Thoracic aorta (tissue), 2 donors: ENCODE measurements at places on chromosomes 5 and 9.

DNA sequence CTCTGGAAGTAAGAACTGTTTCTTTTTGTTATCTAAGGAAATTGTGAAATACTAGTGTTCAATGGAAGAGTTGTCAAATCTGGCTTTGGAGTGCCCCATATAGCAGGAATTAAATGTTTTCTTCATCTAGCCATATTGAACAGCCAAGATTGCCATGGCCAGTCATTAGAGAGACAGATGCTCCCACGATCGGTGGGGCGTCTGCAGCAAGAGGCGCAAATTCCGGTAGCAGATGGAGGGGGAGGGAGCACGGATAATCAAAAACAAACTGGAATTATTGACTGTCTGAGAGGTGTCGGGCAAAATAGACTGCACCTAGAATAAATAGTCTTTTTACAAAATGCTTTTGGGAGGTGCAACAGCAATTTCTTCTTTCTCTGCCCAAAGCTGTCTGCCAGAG is 139.1 kb upstream of the FSTL4 start:
- H3K36me3 ChIP-seq = no peaks in the 10 kb centered on the region
- H3K4me1 ChIP-seq = no peaks in the 10 kb centered on the region
- H3K27me3 ChIP-seq = no peaks in the 10 kb centered on the region
- no peak overlapping the region for H3K27ac ChIP-seq
- no peak for DNase-seq

- DNase-seq = no peak
- H3K4me1 ChIP-seq = peaks cover 10% of the 10 kb centered on the region
- no peak overlapping the region for H3K4me3 ChIP-seq
Measured at GRCh38 chr5:68037546-68037945, 178.0 kb upstream of the PIK3R1 start.

- H3K4me1 ChIP-seq = no peaks in the 10 kb centered on the region
- no peaks in the 10 kb centered on the region for H3K36me3 ChIP-seq
- H3K27me3 ChIP-seq = no peaks in the 10 kb centered on the region
- H3K27ac ChIP-seq = no peak overlapping the region
- no peak for DNase-seq
Measured at GRCh38 chr9:12954441-12954840, 179.6 kb downstream of the LURAP1L start.

- no peak for DNase-seq
- no peak overlapping the region for H3K4me3 ChIP-seq
- no peak overlapping the region for H3K27ac ChIP-seq
- no peaks in the 10 kb centered on the region for H3K27me3 ChIP-seq
Measured at GRCh38 chr5:113526421-113526820, 12.9 kb downstream of the YTHDC2 start.

- no peaks in the 10 kb centered on the region for H3K36me3 ChIP-seq
- DNase-seq = no peak
- H3K4me1 ChIP-seq = no peaks in the 10 kb centered on the region
- H3K27ac ChIP-seq = no peak overlapping the region
Measured at GRCh38 chr5:74042959-74043358, 417.0 kb downstream of the ARHGEF28 start.

DNA sequence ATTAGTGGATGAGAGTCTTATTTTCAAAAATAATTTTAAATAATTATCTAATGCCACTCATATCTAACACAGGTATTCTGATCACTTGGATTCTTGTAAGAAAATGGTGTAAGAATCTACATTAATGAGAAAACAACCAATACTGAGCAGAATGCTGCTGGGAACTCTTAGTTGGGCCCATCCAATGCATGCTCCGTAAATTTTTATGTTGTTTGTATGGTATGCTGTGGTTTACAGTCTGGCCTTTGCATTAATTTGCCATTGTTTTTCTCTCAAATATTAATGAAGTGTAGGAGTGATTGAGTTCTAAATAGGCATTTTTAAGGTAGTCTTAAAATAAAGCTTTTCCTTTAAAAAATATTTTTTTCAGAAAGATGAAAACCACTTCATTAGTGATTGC is 133.4 kb downstream of the ZSWIM6 start:
- H3K27ac ChIP-seq = no peak overlapping the region
- H3K27me3 ChIP-seq = no peaks in the 10 kb centered on the region
- no peaks in the 10 kb centered on the region for H3K36me3 ChIP-seq
- no peak overlapping the region for H3K4me3 ChIP-seq
- no peak for DNase-seq

DNA sequence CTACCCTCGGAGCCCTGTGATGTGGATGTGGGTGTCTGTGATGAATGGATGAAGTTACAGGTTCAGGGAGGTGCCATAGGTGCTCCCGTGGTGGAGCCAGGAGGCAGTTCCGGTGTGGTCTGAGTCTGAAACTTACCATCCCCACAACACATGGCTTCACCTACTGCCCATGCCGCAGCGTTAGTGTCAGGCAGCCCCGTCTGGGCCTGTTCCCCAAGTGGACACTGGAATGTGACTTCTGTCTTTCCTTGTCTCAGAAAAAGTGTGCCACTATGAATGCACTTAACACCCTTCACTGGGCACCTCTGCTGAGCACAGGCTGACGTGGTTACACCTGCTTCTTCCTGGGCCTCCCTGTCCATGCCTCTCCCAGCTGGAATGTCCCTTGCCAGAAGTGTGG is 8.6 kb downstream of the ANKRD33B start:
- H3K36me3 ChIP-seq = no peaks in the 10 kb centered on the region
- no peak overlapping the region for H3K4me3 ChIP-seq
- no peaks in the 10 kb centered on the region for H3K27me3 ChIP-seq
- peaks cover 17% of the 10 kb centered on the region for H3K4me1 ChIP-seq
- H3K27ac ChIP-seq = no peak overlapping the region

DNA sequence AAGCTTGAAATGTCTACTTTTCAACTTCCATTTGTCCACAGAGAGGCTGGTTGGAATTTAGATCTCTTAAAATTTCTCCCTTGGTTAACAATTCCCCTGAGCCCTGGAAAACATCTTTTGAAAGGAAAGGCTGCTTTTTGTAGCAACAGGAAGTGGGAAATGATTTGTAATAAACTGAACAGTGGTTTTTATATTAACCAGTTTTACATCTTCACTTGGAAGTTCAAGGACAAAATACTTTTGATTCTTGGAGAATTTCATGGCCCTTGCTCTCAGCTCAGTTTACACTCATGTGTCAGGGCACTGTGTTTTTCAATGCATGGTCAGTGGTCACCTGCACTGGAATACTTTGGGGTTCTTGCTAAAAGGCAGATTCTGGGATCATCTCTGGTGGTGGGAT is 9.9 kb downstream of the MLANA start:
- no peak for DNase-seq
- H3K36me3 ChIP-seq = peaks cover 10% of the 10 kb centered on the region
- H3K27ac ChIP-seq = no peak overlapping the region
- H3K4me3 ChIP-seq = no peak overlapping the region
